ENCODE measurements at places on chromosomes 3 and 15.

GRCh38 chr3:171164067-171164465, 137.5 kb upstream of the SLC2A2 start:
- DNase-seq = no peak

DNA sequence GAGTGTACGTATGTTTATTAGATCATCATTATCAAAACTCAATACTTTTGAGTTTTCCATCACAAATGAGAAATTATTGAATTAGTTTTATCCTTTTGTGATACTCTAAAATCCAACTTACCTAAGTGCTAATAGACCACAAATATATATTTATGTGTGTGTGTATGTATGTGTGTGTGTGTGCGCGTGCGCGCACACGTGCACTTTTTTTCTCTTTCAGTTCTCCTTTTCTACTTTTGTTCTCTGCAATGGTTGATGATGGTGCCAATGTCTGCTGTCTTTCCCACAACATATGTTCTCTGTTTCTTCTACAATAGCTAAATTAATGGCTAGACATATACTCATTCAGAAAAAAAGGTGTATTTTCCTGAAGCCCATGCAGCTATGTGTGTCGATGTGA, 571.6 kb upstream of the ARPP21 start:
- no peak for DNase-seq

- DNase-seq = no peak
Observed at GRCh38 chr3:142319094-142319493, 93.7 kb upstream of the GK5 start.

DNA sequence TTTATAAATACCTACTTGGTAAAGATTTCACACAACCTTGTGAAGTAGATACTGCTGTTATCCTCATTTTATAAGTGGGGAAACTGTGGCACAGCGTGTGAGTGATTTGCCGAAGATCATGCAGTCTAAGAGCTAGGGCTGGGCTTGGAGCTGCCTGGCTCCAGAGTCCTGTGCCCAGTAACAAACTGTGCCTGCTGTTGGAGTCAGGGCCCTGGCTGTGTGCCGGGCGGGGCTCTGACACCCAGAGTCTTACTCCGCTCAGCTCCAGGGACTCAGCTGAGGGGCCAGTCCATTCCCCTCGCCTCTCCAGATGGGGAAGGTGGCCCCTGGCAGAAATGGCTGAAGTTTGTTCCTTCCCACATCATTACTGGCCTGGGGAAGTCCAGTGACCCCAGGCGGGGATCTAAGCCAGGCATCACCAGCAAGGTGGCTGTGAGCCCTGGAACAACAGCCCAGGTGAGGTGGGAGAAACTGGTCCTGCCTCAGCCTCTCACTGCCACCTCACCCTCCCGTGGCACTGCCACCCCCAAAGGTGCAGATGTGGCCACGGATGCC, 17.3 kb upstream of the PLXNA1 start:
- no peak for DNase-seq

DNA sequence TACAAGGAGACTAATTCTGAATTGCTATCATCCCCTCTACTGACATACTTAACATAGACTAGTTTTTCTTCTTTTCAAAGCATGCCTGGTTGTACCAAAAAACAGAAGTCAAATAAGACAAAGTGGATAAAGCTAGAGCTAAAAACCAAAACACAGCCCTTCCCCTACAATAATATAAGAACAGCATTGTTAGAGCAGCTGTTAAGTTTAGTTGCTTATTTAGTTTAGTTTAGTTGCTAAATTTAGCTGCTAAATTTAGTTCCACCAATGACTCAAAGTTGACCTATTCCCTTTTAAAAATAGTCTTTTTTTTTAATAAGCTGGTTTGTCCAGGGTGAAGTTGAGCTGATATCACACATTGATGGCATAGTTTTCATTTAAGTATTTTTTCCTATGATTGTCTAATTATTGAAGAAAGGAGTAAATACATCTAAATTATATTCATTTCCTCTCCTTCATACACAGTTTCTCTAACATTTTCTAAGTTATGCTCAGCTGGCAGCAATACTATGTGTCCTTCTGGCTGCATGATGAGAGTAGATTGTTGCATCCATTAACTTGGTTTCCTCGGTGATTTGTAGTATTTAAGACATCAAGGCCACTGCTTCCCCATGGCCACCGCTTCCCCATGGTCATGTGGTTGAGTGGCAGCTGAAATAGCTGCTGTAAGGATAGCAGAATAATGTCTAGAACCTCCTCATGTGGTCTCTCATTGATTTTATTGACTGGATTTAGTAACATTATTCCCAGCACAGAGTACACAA, 718.6 kb upstream of the NECTIN3 start:
- no peak for DNase-seq

GRCh38 chr3:169624533-169624972, 39.0 kb downstream of the MECOM start:
- DNase-seq = no peak

- no peak for DNase-seq
Observed at GRCh38 chr15:87939848-87940457, 316.6 kb downstream of the NTRK3 start.

- DNase-seq = no peak
Observed at GRCh38 chr3:50380405-50381085, 21.2 kb upstream of the TMEM115 start.

DNA sequence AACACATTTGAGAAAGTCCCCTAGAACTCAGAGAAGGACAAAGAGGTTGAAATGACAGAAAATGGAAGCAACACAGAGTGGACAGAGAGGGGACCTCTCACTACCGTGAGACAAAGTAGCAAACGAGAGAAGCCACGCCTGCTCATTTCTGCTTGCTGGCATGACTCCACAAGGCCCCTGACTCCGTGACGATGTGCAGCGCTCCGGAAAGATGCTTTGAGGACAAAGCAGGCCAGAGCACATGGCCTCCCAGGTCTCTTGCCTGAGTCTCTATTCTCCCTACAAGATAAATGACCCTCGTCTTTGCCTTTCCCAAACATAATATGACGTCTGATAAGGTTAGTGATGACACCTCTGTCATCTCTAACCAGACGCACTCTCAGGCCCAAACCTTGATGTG, 63.8 kb upstream of the CTSH start:
- DNase-seq = no peak

DNA sequence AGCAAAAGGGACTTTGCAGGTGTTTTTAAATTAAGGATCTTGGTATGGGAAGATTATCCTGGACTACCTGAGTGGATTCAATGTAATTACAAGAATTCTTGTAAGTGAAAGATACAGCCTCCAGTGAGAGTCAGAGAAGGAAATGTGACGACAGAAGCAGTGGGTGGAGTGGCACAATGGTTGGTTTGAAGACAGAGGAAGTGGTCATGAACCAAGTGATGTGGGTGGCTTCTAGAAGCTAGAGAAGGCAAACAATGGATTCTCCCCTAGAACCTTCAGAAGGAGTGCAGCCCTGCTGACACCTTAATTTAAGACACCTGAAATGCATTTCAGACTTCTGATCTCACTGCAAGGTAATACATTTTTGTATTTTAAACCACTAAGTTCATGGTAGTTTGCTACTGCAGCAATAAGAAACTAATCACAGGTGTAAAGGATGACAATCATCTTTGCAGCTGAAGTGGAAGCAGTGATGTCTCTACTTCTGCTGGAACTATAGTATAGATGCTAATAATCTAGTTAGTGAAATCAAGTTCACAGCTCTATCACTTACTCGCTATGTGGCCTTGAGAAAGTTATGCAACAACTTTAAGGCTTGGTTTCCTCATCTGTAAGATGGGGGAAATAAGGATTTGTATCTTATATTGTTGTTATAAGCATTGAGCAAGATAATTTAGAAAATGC, 403.4 kb upstream of the SUCLG2 start:
- DNase-seq = no peak

- peak; percentile 59 for DNase-seq
Observed at GRCh38 chr15:52078876-52079700, 33.5 kb downstream of the BCL2L10 start.

GRCh38 chr15:75921732-75922703, 18.3 kb downstream of the FBXO22 start:
- DNase-seq = peak; percentile 54

- no peak for DNase-seq
Observed at GRCh38 chr3:184942735-184943134, 130.8 kb downstream of the VPS8 start.

- DNase-seq = no peak
Observed at GRCh38 chr3:194244167-194244566, 107.0 kb downstream of the CPN2 start.

DNA sequence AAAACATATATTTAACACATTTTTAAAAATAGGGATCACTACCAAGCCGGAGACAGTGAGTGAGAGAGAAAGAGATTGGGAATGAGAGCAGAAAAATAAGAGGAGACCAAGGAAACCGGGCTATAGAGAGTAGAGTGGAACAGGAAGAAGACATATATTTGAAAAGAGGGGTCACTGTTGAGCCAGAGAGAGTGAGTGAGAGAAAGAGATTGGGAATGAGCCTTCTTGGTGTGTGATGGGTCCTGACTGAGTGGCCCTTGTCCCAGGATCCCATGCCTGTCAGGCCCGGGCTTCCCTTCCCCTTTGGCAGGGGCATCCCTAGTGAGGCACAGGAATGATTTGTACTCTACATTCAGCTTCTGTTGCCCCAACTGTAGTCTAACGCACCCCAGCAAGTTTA, 646.6 kb downstream of the NTRK3 start:
- DNase-seq = no peak

DNA sequence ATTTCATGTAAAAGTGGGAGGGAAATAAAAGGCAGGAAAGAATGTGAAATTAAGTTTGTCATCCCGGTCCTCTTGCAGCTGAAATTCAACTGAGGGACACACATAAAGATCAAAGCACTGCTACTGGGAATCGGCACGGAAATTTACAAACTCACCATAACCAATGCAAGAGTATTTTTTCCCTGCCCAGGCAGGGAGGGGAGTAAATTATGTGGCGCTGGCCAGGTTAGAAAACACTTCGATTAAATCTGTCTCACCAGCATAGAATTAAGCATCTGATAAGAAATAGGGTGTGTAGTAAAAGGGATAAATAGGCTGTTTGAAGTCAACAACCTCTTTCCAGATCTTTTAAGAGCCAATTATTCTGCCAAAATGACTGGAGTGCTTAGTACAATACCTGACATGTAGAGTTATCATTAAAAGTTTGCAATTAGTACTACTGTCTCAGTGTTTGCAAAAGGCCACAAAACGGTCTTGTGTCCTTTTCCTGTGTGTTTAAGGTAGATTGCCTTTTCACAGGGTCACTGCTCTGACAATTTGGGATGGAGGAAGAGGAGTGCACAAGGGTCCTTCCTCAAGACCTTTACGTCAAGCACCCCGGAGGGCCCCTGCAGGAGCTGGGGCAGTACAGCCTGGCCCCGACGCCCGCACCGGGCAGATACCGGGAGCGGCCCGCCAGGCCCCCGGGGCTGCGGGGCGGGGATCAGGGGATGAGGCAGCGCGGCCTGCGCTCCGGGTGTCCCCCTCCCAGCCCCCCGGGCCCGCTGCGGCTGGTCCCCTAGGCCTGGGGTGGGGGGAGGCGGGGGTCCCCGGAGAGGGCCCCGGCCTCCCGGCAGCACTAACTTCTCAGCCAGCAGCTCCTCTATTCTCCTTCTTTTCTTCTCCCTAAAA, 651 bp downstream of the UBA3 start:
- no peak for DNase-seq

DNA sequence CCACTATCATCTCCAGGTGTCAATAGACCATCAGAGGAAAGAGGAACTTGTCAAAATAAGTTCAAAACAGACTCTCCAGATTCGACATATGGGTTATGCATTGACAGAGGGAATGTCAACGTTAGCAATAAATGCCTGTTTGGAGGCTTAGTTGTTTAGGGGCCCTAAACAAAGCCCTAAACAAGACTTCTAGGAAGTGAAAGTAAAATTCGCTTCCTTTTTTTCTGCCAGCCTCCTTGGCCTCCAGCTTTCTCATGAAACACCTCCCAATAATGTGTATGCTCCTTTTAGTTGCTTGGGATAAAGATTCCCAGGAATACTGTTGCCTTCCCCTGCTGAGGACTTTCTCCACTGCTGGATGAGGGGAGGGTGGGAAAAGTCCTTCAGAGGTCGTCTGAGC, 70.9 kb upstream of the ARNT2 start:
- no peak for DNase-seq

- no peak for DNase-seq
Observed at GRCh38 chr3:12356996-12357395, 68.1 kb downstream of the PPARG start.

DNA sequence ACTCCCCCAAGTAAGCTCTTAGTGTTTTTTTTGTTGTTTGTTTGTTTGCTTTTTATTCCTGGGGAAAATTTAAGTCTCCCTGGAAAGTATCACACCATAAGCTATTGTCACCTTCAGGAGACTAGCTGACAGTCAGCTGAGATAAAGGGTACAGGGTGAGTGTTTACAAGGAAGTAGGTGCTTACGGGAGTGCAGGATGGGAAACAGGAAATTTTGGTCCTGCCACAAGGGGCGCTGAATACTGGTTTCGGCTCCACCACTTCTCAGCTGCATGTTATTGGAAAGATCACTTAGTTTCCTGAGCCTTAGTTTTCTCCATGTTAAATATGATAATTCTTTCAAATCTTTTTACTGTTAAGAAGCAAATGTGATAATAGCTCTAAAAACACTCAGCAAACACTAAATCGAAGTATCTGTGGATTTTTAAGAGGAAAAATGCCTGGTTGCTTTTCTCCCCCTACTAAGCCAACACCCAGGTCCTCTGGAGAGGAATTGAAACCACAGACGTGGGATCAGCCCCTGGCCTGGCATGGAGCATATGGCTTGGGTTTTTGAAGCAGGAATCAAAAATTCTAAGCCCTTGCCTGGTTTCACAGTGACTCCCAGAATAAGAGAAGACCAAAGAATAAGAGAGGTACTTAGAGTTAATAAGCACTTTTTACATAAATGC, 90.7 kb downstream of the SCN11A start:
- peak; percentile 54 for DNase-seq

- no peak for DNase-seq
Observed at GRCh38 chr15:85011160-85011571, 29.5 kb downstream of the PDE8A start.

- no peak for DNase-seq
Observed at GRCh38 chr3:195760345-195761122, 39.8 kb downstream of the MUC20 start.

DNA sequence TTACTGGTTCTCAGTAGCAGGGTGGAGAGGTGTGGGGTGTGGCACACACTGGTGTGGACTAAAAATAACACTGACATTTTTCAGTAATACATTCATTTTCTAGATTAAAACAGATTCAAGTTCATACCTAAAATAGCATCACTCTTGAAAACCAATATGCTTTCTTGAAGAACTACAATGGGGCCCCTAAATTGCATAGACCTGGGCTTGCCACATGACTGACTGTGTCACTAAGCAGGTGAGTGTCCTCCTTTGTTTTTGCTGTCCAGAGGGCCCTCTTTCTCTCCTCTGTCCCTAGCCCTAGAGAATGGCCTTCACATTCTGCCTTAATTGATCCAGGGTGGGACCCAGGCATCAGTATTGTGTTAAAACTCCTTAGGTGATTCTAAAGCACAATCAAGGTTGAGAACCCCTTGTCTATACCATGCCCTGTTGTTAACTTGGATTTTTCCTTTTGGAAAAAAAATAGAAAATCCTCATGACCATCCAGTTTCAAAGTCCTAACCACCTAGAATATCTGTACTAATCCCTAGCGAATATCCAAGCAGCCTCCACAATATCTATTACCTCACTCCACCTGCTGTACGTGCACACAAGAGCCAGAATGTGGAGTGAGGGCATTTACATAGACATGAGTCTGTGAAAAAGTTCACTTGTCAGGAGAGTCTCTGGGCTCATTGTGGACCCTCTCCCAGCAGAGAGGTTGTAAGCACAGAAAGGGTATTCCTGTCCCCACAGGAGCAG, 18.7 kb upstream of the TMEM41A start:
- DNase-seq = no peak

GRCh38 chr15:78617076-78617475, 3.7 kb downstream of the CHRNA3 start:
- no peak for DNase-seq

Data from ACHN (cell line).